Activated naive CD8-positive, alpha-beta T cell treated with anti-CD3 and anti-CD28 coated beads for 36 hours (primary cell): ENCODE measurements at places on chromosomes 13 and 19.

DNA sequence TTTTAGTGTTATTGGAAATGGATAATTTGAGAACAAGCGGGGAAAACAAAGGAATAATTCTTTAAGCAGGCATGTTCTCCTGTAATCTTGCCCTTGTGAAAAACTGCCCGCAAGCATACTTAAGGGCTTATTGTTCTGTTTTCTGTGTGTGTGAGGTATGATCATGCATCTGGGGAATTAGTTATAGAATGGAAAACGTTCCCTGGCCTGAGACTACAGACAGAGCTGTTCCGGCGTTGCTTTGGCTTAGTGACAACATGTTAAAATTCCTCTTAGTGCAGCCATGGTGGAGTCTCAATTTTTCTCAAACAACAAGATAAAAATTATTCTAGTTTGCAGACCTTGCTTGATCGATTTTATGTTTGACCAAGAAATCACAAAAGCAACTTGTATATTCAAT is 560.2 kb upstream of the SPRY2 start:
- DNase-seq = no peak

- DNase-seq = no peak
Measured at GRCh38 chr13:63167699-63168337, 1752.2 kb upstream of the PCDH20 start.

DNA sequence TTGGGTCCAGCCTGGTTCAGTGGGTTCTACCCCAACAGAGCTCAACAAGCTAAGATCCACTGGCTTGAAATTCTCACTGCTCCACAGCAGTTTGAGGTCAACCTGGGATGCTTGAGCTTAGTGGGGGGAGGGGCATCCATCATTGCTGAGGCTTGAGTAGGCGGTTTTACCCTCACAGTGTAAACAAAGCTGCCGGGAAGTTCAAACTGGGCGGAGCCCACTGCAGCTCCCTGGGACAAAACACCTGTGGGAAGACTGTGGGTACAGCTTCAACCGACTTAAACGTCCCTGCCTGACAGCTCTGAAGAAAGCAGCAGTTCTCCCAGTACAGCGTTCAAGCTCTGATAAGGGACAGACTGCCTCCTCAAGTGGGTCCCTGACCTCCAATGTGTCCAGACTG is 1161.9 kb downstream of the UQCRFS1 start:
- DNase-seq = no peak

DNA sequence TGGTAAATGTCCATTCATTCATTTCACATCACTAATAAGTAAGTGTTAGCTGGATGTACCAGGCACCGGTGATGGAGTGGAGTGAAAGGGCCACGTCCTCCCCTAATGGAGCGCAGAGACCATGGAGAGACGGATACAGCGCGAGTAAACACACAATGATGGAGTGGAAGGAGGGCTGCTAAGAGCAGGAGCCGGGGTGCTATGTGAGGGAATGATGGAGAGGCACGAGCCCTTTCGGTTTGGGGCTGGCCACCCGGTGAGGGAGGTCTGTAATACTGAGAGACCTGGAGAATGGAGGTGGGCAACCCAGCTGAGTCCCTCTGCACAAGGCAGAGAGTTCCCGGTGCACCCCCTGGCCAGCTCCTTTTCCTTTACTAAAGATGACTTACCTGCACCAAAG is 53.7 kb downstream of the PEPD start:
- DNase-seq = no peak

DNA sequence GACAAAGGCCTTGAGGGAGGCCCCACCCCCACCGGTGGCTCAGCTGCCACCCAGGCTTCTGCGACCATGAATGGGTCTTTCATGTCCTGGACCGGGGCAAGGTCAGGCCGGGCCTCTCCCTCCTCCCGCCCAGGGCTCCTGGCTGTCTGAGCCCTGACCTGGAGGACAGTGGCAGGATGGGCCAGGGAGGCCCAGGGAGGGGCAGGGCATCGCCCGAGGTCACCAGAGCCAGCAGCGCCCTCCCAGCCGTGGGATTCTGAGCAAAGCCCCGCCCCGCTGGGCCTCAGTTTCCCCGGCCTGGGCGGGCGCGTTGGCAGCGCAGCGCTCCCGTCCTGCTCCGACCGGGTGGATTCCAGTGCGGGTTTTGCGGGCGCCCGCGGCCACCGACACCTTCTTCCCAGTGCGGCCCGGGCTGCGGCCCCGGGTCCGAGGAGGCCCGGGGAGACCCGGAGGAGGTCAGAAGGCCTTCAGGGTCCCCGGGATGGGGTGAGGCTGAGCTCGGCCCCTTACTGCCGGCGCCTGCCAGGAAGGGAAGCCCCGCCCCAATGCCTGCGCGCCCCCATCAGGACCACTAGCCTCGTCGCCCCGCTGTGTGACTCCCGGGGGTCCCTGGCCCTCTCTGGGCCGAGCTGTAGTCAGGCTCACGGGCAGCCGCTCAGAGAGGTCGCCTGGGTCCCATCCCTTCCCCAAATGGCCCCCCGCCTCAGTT is 24.6 kb upstream of the SEMA6B start:
- peak; percentile 45 for DNase-seq

DNA sequence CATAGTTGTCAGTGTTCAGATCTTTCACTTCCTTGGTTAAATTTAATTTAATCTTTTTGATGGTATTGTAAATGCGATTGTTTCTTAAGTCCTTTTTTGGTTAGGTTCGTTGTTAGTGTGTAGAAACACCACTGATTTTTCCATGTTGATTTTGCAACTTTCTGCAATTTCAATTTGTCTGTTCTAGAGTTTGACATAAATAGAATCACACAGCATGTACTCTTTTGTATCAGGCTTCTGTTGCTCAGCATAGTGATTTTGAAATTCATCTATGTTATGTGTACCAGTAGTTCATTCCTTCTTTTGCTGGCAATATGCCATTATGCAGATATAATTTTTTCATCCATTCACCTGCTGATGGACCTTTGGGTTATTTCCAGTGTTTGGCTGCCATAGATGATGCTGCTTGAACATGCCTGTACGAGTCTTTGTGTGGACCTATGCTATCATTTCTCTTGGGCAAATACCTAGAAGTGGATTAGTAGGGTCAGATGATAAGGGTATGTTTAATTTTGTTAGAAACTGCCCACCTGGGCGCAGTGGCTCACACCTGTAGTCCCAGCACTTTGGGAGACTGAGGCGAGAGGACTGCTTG is 33.1 kb downstream of the BICRA start:
- no peak for DNase-seq
